ENCODE measurements at places on chromosomes 5 and 9.

DNA sequence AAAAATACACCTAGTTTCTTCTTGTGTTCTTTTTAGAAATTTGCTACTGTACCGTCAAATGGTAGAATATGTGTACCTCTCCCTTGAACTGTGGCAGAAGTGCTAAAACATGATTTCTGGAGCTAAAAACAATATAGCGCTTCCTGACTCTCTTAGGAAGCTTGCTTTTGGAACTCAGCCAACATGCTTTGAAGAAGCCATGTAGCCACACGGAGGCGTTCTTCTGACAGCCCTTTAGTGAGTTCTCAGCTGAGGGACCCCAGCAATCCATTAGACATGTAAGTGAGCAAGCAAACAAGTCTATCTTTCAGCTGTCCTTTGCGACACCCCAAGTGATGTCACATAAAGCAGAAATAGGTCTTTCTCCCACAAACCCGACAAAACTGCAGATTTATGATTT lies 917.0 kb downstream of the CDH9 start:
- DNase-seq: no peak

- DNase-seq: no peak
These were observed at the start of gene ARID3C for GRCh38 chr9:34628656-34629490. ARID3C (minus strand) TSS chr9:34629066; CDS start chr9:34628014, 1,052 bp downstream.

- no peak for DNase-seq
These were observed 2.5 kb upstream of the CPLANE1 start for GRCh38 chr5:37251665-37252064.

DNA sequence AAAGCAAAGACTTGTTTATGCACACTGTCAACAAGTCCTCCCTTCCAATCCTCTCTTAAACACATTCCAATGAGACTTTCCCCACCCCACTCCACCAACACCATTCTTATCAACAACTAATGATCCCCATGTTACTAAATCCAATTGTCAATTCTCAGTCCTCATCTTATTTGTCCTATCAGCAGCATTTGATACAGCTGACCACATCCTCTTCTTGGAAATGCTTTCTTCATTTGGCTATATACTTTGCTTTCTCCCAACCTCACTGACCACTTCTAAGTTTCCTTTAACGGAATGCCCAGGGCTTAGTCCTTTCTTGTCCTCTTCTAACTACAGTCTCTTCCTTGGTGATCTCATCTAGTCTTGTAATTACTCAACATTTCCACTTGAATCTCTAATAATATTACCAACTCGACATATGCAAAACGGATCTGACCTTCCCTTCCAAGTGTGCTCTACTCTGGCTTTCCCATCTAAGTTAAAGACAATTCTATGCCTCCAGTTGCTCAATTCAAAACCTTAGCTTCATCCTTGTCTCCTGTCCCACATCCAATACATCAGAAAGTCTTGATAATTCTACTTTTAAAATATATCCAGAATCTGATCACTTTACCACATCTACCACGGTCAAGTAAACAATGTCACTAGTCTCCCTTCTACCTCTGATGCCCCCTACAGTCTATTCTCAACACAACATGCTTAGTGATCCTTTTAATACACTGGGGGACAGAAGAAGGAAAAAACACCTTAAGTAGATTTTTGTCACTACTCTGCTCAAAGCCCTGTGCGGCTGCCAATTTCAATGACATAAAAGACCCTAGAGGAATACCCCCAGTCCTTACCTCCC lies 25.5 kb downstream of the AGTPBP1 start:
- no peak for DNase-seq

- DNase-seq: no peak
These were observed 130.0 kb downstream of the PDE4D start for GRCh38 chr5:59763541-59763940.

DNA sequence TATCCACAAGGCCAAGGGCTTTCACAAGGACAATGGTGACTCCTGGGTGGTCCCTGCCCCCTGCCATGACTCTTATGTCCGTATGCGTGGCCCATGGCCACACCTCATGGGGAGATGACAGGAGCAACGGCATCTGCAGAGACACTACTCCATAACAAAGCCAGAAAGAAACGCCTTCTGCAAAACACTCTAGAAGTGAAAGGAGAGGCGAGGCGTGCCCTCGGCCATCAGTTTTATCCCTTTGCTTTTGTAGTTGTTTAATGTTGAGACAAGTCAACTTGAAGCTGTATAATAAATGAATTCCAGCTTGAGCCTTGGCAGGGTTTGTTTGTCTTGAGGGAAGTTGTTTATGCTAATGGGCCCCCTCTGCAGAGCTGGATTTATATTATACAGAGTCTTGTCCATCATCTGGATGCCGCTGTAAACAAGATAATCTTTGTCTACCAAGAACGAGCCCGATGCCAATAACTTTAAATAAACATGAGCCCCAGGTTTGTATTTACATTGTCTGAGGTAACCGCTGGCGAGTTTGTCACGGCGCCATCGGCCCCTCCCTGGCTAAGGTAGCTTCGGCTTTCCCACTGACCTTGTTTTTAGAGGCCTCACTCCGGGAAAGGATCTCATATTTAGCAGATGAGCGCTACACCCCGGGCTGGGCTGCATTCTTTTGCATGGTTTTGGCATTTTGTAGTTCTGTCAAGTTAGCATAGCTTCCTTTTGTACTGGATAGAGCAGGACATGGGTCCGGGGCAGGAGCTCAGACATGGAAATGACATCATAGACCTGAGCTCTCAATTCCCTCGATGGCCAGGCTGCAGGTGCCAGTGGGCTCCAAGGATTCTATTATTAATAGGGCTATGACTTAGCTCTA lies 165.3 kb downstream of the ERCC6L2 start:
- DNase-seq: no peak

GRCh38 chr9:98861781-98862504 lies 54.5 kb downstream of the GALNT12 start:
- no peak for DNase-seq

DNA sequence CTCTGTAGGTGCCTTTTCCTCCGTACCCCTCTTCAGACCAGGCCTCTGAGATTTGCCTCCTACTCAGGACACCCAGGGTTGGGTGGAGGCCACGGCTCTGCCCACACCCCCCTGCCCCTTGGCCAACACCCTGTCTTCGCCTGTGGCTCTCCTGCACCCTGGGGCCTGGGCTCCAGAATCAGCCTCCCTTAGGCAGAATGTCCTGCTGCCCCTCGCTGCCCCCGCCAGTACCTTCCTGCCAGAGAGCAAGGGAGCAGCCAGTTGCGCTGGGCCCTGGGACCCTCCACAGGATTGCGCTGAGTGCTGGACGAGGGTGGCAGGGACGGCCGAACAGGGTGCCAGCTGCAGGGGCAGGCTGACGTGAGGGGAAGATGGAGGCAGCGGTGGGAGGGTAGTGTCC lies 53.5 kb downstream of the COL5A1 start:
- no peak for DNase-seq

- no peak for DNase-seq
These were observed 356.8 kb upstream of the CHD1 start for GRCh38 chr5:99285606-99286005.

- DNase-seq: no peak
These were observed 40.8 kb upstream of the ORM1 start for GRCh38 chr9:114282104-114282485.

GRCh38 chr5:112248623-112249022 lies 170.5 kb downstream of the EPB41L4A start:
- DNase-seq: no peak

DNA sequence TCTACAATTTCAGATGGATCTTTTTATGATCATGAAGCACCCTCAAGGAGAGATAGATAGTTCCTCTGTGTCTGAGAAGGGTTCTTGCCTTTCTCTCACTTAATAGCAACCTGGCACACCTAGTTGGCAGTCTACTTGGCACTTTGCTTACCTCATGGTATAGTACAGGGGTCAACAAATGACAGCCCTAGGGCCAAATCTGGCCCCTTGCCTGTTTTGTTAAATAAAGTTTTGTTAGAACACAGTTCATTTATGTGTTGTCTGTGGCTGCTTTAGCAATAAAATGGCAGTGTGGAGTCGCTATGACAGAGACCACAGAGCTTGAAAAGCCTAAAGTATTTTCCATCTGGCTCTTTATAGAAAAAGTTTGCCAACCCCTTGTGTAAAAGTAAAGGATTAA lies 119.3 kb upstream of the CPEB4 start:
- DNase-seq: no peak

DNA sequence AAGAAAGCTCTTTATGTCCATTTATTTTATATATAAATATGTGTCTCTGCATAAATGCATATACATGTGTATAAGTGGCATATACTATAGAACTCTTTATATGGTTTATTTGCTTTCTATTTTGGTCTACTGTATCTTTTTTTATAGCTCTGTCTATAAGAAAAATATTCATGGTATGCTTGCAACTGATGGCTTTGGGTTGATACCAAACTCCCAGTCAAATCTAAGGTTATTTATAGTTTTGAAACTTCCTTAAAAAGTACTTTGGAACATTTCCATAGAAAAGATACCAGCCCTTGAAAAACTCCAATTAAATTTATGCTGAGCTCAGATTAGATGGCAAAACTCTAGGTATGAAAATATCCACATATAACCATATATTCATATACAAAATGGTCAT lies 120.0 kb upstream of the KLF9 start:
- no peak for DNase-seq

GRCh38 chr5:132232465-132232864 lies 4.8 kb upstream of the P4HA2 start:
- no peak for DNase-seq

- DNase-seq: no peak
These were observed 27.8 kb upstream of the ELL2 start for GRCh38 chr5:95989283-95990048.

- DNase-seq: no peak
These were observed 24.8 kb upstream of the TOMM5 start for GRCh38 chr9:37617161-37617560.

DNA sequence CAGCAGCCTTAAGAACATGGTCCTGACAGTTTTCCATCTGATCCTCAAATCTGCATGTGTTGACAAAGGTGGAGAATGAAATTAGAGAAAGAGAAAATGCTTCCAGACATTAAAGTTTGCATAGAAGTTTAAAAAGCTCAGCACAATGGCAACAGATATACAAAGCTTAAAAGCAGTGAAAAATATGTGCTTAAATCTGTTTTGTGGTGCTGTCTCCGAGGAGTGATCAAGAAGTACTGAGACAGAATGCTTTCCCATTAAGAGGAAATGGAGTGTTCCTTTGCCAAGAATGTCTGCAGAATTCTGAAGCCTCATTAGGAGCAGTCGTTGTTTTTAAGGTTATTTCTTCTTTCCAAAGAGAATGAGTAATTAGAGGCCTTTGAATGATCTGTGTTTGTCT lies 131.4 kb downstream of the MCTP1 start:
- no peak for DNase-seq

Data from activated naive CD4-positive, alpha-beta T cell (primary cell).